ENCODE measurements at places on chromosomes 5 and 9.

DNA sequence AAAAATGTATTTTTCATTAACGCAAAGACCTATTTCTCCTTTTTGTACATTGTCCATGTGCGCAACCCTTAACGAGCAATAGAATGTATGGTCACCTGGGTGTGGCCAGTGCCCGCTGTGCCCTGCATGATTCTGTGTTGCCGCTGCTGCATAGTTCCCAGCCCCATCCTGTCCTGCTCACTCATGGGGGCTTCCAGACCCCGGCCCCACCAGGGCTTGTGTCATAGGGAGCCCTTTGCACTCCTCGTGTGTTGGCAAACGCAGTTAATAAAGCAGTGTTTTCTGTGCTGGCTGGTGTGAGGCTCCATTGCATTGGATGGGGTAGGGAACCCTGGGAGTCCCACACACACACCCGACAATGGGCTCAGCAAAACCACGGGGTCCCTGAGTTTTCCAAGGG, 49.7 kb downstream of the SAR1B start:
- no peak for DNase-seq

GRCh38 chr9:23850242-23850689, 24.2 kb upstream of the ELAVL2 start:
- peak; percentile 9 for DNase-seq

- DNase-seq: no peak
These were observed 17.3 kb upstream of the ANGPTL2 start for GRCh38 chr9:127139775-127140174.

DNA sequence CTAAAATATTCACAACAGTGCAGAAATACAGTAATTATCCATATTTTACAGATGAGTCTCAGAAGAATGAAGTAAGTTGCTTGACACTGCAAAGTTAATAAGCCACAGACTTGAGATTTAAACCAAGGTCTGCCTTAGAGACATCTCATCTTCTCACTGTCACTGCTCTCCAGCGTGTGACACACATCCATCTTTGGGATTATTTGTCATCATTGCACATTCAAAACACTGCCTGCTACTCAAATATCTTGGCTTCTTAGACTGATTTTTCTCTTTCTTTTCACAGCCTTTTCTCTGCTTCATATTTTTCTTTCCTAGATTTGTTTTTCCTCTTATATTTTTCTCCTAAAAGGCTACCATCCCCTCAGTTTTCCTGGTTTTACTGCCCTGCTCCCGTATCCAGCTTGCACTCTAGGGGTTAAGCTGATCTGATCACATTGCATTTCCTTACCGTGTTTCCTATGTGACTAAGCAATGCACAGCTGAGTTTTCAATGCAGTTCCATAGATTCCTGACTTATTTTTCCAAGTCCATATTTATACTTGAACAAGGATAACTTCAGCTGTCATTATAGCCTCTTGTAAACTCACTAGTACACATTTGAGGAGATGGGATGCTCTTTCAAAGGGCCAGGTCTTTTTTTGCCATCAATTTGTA, 353.0 kb downstream of the PLK2 start:
- no peak for DNase-seq

DNA sequence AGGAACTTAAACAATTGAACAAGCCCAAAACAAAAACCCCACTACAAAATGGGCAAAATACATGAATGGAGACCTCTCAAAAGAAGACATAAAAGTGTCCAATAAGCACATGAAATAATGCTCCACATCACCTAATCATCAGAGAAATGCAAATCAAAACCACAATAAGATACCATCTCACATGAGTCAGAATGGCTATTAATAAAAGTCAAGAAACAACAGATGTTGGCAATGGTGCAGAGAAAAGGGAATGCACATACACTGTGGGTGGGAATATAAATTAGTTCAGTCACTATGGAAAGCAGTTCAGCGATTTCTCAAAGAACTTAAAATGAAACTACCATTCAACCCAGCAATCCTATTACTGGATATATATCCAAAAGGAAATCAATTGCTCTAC, 337.4 kb upstream of the GRIA1 start:
- DNase-seq: no peak

GRCh38 chr9:95230046-95230445, 87.5 kb downstream of the FANCC start:
- no peak for DNase-seq

- DNase-seq: no peak
These were observed 40.4 kb upstream of the RASGRF2 start for GRCh38 chr5:80919678-80920196.

DNA sequence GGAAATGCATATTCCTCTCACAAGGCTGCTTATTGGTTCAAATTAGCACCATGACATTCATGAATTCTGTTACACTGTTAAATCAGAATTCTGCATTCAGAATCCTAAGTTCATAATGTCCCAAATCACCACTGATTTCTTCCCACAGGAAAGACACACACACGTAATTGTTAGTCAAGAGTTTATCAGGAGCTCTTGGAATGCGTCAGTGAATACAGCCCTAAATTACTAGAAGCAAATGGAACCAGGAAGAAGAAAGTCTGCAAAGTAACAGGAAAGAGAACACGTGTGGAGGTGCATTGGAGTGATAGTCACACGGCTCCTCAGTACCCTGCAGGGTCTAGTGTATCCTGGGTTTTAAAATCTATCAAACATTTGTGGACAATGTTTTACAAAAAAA, 110.2 kb downstream of the ANXA2R start:
- no peak for DNase-seq

GRCh38 chr5:130710596-130710995, 454.5 kb downstream of the HINT1 start:
- no peak for DNase-seq

GRCh38 chr5:42502613-42503470, 79.6 kb downstream of the GHR start:
- DNase-seq: no peak

DNA sequence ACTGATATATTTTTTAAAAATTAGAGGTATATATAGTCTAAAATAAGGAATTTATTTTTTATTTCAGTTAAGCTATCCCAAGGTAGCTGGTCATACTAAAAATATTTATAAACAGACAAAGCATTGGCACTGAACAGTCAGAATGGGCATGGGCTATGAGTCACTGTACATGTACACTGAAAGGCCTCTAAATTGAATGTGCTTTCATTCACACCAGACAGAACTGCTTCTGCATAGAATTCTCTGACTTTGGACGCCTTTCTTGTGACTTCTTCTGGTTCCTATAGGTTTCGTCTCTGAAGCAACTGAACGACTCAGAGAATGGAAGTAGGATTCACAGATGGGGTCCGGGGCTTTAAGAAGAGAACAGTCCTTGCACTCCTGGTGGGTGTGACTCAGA, 394.8 kb upstream of the MEF2C start:
- DNase-seq: no peak

DNA sequence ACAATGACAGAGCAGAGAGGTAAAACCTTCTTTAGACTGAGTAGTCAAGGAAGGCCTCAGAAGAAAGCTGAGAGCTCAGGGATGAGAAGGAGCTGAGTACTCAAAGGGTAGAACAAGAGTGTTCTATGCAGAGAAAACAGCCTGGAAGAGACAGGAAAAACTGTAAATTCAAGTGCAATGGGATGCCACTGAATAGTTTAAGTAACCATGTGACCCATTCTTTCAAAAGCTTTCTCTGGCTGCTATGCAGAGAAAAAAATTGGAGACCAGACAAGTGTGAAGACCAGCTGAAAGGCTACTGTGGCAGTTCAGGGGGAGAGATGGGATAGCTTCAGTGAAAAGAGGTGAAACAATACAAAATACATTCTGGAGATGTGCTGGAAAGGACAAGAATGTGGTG, 61.3 kb upstream of the RNF38 start:
- DNase-seq: no peak

All from RPMI8226 (cell line).